T-cell (primary cell): ENCODE measurements at places on chromosomes 1 and 21.

- DNase-seq = no peak
These were observed 20.0 kb upstream of the BRDT start for GRCh38 chr1:91929250-91929649.

DNA sequence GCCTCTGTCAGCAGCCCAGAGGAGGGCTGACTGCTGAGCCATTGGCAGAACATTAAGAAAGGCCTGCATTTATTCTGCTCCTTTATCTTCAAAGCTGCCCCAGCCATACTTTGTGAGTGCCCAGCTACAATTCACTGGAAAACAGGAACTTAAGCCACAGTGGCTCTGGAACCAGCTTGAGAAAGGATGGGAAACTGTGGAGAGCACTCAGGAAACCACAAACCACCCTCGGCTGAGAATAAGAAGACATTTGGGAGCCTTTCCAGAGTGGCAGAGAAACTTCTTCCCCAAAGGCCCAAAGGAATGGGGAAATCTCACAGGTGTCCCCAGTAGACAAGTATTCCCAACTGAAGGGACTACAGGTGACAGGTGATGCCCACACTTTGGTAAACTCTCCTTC is 1.8 kb downstream of the LAMB3 start:
- DNase-seq = no peak

- no peak for DNase-seq
These were observed 63.4 kb upstream of the SRSF10 start for GRCh38 chr1:24043345-24044032.

- no peak for DNase-seq
These were observed 21.3 kb downstream of the PDE4B start for GRCh38 chr1:65813956-65814355.

GRCh38 chr1:46401154-46401913 is 7.2 kb downstream of the FAAH start:
- no peak for DNase-seq
